Heart left ventricle (tissue), 16 donors: ENCODE measurements at places on chromosomes 16 and 17. TPM values are rescaled to one million over a fixed set of nuclear protein-coding genes. Genes with fewer than 3 reads are reported as not detected.

CYGB gene
- 16.7 TPM for polyA plus RNA-seq

CUEDC1 gene
- polyA plus RNA-seq: 39.9 TPM

- no peak for DNase-seq
These were observed 6.2 kb downstream of the RPS6KB1 start for GRCh38 chr17:59899099-59899498.

- no peak for DNase-seq
These were observed 655.3 kb downstream of the WWOX start for GRCh38 chr16:78754713-78755112.

NEUROD2 gene
- polyA plus RNA-seq: not detected

DNA sequence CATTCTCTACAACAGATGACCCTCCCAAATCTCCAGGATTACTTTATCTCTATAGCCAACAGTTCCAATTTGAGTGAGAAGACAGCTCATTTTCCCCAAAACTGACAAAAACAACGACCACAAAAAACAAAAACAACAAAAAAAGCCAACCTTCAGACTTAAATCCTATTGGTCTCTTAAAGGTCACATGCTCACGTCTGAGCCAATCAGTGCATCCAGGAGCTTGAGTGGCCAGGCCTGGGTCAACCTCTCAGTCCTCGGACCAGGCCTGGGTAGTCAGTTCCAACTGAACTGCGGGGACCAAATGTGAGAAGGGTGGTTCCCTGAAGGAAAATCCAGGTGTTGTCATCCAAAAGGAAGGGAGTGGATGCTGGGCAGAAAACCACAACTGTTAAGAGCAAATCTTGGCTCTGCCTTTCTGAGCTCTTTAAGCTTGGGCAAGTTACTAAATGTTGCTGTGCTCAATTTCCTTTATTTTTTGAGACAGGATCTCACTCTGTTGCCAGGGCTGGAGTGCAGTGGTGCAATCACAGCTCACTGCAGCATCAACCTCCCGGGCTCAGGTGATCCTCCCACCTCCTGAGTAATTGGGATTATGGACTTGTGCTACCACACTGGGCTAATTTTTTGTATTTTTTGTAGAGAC, 43.0 kb upstream of the MSI2 start:
- DNase-seq: no peak

GRCh38 chr16:27759301-27759871, 209.4 kb downstream of the KATNIP start:
- no peak for DNase-seq

DNA sequence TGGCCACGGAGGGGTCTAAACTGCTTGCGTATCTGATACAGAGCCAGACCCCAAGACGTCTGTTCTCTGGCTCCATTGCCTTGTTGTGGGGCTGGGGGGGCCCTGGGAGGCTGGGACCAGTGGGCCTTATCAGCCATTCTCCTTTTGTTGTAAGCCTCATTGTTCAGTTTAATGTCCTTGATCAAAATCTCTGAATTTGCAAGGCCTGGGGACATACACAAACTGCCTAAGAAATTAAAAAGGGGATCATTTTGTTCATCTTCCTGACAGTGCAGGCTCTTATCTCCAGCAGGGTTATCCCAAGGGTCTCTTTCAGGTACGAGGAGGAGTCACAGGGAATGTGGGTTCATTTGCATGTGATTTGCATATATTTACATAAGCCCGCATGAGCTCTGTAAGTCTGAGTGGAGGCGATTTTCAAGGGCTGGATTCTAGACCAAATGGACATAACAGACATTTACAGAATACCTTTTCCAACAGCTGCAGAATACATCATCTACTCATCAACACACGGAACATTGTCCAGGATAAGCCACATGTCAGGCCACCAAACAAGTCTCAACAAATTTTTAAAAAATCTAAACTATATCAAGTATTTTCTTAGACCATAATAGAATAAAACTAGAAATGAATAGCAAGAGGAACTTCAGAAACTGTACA, 269.8 kb downstream of the RBFOX1 start:
- no peak for DNase-seq

DNA sequence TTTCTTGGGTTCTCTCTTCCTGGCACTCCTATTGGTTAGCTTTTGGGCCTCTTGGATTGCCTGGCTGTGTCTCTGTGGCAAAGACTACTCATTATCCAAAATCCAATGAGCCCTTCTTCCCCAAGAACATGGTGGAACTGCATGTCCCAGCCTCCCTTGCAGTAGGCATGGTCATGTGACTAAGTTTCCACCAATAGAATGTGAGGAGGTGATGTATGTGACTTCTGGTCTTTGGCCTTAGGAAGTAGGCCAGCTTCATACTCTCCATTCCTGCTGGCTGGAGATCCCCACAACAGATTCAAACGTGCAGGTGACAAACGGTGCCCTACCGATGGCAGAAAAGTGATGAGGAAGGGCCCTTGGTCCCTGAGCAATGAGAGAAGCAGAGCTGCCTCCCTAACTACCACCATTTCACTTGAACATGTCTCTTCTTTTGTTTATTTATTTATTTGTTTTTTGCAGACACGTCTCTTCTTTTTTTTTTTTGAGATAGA, 17.3 kb upstream of the SPN start:
- no peak for DNase-seq

DNA sequence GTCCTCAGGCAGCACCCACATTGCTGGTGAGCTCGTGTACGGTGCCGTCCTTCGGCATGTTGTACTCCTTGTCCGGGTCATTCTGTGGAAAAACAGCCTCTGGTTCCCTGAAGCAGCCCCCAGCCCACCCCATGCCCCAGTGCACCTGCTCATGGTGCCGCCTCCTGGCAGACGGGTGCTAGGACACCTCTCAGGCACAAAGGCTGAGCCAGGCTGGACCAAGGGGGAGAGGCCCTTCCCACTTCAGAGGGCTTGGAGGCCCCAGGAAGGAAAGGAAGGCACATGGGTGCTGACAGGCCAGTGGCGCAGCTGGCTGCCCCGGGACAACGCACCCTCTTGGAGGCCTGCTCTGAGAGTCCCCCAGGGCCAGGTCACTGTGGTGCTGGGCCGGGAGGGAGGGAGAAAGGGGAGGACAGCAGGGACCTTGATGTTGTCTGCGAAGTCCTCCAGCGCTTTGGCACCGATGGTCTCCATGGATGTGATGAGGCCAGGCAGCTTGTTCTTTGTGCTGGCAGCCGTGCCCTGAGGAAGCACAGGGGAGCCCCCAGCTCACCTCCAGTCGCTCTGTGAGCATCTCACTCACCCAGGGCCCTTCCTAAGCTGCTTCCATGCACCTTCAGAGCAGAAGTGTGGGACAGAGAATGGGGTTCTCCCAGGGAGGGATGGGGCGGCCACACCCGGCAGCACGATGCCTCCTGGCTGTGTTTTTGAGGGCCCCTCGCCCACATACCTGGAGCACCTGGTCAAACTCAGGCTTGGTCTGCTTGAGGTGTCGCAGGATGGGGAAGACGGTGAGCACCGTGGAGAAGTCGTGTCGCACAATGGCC, 9.3 kb downstream of the ZACN start:
- no peak for DNase-seq

GRCh38 chr17:56819431-56820145, 14.1 kb downstream of the C17orf67 start:
- DNase-seq: peak; percentile 34

- DNase-seq: no peak
These were observed 14.3 kb downstream of the TMEM100 start for GRCh38 chr17:55708175-55708974.

DNA sequence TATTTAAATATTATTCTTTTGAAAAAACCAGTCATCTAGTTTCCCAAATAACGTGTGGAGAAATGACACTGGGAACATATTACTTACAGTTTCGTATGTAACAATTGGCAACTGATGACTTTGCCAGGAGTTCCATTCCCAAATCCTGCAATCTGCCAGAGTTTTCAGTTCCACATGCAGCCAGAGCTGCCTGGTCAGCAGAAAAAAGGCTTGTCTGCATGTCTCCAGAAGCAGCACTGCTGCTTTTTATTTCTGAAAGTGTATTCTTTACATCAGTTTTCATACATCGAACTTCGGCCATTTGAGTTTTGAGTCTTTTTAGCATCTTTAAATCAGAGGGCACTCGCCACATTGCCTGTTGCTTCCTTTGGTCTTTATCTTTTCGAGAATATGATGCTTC, 78.4 kb downstream of the TRIM37 start:
- DNase-seq: no peak

GRCh38 chr16:70737377-70738082, 51.7 kb upstream of the MTSS2 start:
- DNase-seq: peak; percentile 82

GRCh38 chr16:89320782-89321501, 103.4 kb downstream of the ZNF778 start:
- peak; percentile 50 for DNase-seq

- no peak for DNase-seq
These were observed 118.4 kb downstream of the COPRS start for GRCh38 chr17:31740611-31741082.

ADCY9 gene
- 11.8 TPM for polyA plus RNA-seq

SLX1B gene
- polyA plus RNA-seq: 41.4 TPM

DNA sequence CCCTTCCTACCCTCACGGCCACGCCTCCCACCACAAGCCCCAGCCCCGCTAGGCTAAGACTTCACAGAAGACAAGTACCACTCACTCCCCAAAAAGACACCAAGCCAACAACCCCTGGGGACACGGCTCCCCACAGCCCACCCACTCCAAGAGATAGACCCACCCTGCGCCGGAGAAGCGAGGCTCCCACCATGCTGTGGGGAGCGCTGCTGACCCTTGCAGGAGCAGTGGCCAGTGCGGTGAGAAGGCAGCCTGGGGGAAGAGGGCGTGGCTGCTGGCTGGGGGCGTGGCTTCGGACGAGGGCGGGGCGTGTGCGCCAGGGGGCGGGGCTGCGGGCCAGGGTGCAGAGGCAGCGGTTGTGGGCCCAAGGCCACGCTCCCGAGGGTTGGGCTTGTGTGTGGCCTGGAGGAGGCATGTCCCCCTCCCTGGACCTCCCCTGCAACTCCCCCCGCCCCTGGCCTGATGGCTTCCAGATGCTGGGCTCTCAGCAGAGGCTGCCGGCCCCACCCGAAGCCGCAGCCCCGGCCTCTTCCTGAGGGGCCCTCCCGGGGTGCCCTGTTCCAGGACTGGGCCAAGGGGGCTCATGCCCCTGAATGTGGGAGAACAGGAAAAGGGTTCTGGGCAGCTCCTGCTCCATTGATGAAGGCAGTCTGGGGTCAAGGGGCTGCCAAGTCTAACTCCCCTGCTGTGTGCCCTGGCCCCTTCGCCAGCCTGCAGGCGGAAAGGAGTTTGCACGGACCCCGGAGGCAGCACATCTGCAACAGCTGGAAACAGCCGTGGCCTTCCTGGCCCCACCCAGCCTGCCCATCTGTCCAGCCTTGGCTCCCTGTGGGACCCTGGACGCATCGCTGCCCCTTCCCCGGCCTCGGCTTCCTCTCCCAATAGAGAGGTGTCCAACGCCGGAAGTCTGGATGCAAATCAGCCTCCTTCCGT, 9.1 kb downstream of the TFAP4 start:
- DNase-seq: peak; percentile 90

- DNase-seq: no peak
These were observed 841 bp upstream of the RAB5C start for GRCh38 chr17:42155614-42156045.

DNA sequence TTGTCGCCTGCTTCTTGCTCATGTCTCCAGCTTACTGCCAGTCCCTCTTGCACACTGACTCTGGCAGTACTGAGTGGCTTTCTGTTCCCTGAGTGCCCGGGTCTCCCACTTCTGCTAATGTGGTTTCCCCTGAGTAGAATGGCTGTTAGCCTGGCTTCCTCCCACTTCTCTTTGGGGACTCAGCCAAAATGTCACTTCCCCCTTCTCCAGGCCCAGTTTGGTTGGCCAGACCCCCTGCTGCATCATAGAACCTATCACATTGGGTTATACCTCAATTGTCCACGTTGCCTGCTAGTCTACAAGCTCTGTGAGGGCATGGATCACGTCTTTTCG, 304.4 kb downstream of the HS3ST3B1 start:
- peak; percentile 28 for DNase-seq

DNA sequence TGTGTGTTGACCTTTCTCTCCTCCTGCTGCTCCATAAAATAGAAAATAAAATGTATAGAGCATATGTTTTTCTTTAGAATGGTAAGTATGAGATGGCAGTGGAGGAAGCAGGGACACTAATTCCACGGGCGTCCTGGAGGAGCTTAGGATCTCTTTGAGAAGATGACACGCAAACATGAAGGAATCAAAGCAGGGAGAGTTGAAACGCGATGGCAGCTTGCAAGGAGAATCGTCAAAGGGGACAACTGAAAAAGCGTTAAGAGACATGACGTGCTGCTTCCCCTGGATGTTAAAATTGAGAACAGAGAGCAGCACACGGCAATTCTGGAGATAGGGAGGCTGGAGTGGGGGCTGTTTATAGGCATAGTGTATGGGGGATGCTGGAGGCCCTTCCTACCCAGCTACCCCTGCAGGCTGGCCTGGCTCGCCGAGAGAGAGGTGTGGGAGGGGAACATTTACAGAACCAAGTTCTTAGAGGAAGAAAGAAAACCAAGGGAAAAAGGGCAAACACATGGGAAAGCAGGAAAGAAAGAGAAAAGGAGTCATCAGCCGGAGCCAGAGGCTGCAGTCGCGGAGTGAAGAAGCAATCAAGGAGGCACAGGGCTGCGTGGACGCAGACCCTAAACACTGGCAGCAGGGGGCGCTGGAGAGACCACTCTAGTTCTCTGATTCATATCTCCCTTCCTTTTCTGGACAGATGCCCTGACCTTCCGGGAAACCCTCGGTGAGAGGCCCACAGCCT, 55.8 kb downstream of the MYH13 start:
- peak; percentile 68 for DNase-seq

DNA sequence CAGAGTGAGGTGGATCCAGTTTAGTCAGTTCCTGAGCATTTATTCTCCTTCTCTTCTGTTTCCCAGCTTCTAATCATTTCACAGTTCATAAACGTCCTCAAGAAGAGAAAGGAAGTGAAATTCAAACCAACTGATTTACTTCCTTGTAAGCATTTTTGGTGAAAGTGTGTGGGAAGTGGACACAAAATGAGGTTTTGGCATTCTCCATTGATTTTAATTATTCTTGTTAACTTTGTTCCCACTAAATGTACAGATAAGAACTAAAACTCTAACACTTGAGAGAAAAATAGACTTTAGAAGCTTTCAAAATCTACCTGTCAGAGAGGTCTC, 42.7 kb upstream of the CORO6 start:
- no peak for DNase-seq

- no peak for DNase-seq
These were observed 46.3 kb downstream of the PEMT start for GRCh38 chr17:17545031-17545820.

XYLT1 gene
- 0.46 TPM for polyA plus RNA-seq

UMOD gene
- not detected for polyA plus RNA-seq

DNA sequence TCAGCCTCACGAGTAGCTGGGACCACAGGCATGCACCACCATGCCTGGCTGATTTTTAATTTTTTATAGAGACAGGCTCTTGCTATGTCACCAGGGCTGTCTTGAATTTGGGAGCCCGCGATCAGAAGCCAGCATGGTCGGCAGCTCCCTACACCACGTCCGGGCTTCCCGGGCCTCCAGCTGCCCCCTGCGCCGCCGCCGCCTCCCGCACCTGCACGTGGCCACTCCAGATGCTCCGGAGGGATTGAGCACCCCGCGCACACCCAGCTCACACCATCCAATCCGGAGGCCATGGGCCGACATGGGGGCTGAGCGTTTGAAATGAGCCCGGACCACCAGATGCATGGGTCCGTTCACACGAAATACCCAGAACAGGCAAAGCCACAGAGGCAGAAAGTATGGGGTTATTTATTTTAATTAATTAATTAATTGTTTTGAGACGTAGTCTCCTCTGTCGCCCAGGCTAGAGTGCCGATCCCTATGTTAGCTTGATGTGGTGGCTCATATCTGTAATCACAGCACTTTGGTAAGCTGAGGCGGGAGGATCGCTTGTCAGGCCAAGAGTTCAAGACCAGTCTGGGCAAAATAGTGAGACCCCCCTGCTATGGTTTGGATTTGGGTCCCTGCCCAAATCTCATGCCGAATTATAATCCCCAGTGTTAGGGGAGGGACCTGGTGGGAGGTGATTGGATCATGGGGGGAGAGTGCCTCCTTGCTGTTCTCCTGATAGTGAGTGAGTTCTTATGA, 17.1 kb upstream of the PDXDC1 start:
- no peak for DNase-seq
